ENCODE measurements at places on chromosomes 12 and 14. TPM values are rescaled to one million over a fixed set of nuclear protein-coding genes. Genes with fewer than 3 reads are reported as not detected.

Gene KRT6C
- total RNA-seq = not detected

Gene C12orf43
- total RNA-seq = 7.6 TPM

- DNase-seq = no peak
Measured at GRCh38 chr14:58794993-58795762, 157.4 kb downstream of the DACT1 start.

Gene GPR132
- total RNA-seq = 1.5 TPM

Gene AVPR1A
- 1.7 TPM for total RNA-seq

GRCh38 chr12:88108021-88108420 lies 33.9 kb downstream of the CEP290 start:
- no peak for DNase-seq

Gene SIX6
- not detected for total RNA-seq

DNA sequence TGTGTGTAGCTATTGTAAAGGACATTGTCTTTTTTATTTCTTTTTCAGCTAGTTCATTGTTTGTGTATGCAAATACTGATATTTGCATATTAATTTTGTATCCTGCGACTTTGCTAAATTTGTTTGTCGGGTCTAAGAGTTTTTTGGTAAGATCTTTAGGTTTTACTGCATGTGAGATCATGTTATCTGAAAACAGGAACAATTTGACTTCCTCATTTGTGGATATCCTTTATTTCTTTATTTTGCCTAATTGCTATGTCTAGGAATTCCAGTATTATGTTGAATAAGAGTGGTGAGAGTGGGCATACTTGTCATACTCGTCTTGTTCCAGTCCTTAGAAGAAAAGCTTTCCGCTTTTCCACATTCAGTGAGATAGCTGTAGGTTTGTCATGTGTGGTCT lies 28.8 kb downstream of the SIX4 start:
- DNase-seq = no peak

- DNase-seq = no peak
Measured at GRCh38 chr12:116542345-116542956, 16.7 kb upstream of the MAP1LC3B2 start.

DNA sequence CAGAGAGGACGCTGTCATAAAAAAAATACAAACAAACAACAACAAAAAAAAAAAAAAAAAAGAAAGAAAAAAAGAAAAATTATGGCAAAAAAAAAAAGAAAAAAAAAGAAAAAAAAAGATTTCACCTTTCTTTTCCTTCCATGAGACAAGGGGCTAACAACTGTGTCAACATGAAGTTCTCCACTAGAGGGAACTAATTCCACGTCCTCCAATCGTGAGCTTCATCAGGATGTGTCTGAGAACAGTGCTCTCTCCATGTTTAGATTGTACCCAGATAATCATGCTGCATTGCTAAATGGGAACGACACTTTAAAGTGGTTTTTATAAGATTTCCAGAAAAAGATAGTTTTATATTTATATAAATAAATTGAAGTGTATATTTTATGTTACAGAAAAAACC lies 96.2 kb upstream of the PTPRB start:
- no peak for DNase-seq

Gene CMTM5
- total RNA-seq = not detected

DNA sequence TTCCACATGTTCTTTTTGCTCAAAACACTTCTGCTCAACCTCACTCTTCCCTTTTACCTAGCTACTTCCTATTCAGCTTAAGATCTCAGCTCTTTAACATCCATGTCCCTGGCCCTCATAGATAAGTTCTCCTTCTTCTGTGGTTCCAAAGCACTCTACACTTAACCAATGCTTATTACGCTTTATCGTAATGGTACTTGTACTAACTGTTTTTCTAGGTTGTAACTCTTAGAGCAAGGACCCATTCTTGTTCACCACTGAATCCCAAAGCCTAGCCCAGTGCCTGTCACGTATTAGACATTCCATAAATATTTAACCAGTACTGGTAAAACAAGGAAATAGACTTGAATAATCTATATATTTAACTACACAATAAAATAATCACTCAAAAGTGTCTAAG lies 5.3 kb downstream of the SLC41A2 start:
- DNase-seq = no peak

Gene CLEC14A
- 9.3 TPM for total RNA-seq

- DNase-seq = no peak
Measured at GRCh38 chr14:87994974-87995373, 2.0 kb upstream of the GALC start.

GRCh38 chr12:14111230-14111865 lies 129.9 kb upstream of the GRIN2B start:
- peak; percentile 47 for DNase-seq

DNA sequence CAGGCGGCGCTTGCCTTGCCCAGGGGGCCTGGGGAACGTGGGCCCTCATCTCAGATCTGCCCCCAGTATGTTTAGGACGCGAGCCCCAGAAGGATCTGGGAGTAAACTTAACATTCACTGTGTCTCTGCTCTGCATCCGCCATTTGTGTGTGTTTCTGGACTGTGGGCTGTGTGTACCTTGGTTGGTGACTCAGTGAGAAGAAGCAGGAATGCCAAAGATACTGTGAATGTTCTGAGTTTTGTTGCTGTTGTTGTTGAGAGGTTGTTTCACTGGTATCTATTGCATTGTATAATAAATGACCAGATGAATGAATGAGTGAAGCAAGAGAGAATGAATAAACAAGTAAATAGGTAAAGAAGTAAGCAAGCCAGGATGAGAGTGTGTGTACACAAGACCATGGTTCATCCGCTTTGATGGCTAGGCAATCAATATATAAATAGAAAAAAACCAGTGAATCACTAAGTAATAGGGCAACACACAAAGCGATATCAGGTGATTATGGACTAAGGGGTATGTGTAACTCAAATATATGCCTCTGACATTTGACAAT lies 20.5 kb downstream of the MEG3 start:
- DNase-seq = no peak

DNA sequence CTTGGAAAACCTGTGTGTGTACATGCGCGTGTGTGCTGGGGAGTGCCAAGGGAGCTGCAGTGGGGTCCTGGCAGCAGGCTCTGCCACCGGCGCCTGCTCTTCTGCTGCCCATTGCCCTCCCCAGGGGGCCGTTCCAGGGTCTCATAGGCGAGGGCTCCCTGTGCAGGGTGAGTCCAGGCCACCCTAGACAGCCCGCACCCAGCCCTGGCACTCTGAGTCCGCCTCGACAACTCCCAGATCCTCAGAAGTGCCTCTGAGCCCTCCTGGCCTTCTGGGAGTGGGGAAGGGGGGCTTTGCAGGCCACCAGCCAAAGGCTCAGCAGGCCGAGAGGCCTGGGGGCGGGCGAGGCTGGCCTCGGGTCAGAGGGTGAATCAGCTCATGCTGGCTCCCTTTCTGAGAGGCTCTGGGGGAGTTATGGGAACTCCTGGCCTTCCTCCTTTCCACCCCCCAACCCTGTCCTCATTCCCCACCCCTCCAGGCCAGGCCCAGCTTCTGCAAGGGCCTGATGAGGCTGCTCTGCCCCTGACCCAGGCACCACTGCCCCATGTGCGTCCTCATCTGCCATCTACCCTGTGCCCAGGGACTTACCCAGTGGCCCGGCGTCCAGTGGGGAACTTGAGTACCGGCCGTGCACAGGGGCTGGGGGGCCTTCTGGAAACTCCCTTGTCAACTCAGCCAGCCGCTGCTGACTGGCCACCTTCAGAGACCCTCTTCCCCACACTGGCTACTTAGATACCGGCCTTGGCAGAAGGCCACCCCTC lies 2.1 kb upstream of the TEDC1 start:
- no peak for DNase-seq

DNA sequence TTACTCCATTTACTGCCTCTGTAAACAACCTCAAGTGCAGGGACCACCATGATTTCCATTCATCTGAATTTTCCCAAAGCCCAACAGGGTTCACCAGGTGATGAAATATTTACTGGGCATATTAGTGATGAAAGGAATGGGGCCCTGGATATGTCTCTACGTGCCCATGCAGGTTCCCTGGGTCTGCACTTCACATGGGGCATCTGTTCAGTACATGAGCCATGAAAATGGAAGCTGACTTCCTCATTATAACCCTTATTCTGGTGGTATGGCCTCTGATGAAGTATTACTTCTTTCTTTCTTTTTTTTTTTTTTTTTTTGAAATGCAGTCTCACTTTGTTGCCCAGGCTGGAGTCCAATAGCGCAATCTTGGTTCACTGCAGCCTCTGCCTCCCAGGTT lies 26.5 kb upstream of the CORO1C start:
- no peak for DNase-seq
